ENCODE measurements at places on chromosomes 16 and 17.

GRCh38 chr16:81885976-81886586, 107.0 kb downstream of the PLCG2 start:
- DNase-seq, result no peak

GRCh38 chr16:54473226-54473993, 186.8 kb upstream of the IRX3 start:
- DNase-seq, result no peak

GRCh38 chr16:83955218-83956130, 2.4 kb downstream of the OSGIN1 start:
- DNase-seq, result no peak

DNA sequence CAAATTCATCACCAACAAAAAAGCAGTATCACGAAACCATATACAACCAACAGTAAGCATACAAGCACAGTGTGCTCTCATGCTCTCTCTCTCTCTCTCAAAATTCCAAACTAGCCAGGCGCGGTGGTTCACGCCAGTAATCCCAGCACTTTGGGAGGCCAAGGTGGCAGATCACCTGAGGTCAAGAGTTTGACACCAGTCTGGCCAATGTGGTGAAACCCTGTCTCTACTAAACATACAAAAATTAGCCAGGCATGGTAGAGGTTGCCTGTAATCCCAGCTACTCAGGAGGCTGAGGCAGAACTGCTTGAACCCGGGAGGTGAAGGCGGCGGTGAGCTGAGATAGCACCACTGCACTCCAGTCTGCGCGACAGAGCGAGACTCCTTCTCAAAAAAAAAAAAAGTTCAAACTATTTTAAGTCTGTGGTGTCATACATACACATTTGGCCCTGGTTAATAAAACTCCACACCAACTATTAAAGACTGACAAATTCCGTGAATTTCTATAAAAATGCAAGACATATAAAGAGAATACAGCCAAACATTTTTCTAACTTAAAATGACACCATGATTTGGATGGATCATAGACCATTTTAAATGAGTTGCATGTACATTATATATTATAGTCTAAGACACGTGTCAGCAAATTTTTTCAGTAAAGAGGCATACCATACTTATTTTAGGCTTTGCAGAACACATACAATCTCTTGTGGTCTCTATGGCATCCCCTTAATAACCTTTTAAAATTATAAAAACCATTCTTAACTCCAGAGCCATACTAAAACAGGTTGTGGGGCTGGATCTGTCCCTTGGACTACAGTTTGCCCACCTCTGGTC, 30.9 kb downstream of the GLG1 start:
- DNase-seq, result no peak

GRCh38 chr16:49608779-49609178, 235.2 kb downstream of the C16orf78 start:
- peak; percentile 55 for DNase-seq

GRCh38 chr16:82993926-82994325, 367.2 kb downstream of the CDH13 start:
- DNase-seq, result no peak

DNA sequence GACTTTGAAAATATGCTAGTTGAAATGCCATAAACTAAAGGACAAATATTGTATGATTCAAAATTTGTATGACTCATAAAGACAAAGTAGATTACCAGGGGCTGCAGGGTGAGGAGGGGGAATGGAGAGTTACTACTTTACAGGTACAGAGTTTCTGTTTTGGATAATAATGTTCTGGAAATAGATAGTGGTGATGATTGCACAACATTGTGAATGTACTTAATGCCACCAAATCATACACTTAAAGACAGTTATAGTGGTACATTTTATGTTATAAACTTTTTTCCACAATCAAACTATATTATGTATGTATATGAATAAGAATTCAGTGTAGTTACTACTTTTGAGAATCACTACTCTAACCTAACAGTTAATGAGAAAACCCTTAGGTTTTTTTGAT, 368.1 kb downstream of the ZFHX3 start:
- no peak for DNase-seq

DNA sequence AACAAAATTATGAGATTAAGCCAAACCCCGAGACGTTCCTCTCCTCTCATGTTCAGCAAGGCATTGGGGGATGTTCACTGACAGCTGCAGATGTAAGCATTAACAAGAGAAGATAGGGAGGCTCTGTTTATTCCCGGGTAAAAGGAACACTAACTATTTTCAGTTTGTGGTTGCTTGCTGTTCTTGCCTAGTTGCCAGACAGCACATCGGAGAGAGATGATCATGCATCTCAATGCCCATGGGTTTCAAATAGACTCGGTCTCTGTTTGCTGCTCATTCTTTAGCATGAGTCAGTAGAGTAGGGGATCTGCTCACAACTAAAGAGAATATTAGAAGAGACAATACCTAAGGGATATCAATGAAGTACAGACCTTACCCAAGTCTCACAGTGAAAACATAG, 78.3 kb downstream of the TMEM100 start:
- no peak for DNase-seq

DNA sequence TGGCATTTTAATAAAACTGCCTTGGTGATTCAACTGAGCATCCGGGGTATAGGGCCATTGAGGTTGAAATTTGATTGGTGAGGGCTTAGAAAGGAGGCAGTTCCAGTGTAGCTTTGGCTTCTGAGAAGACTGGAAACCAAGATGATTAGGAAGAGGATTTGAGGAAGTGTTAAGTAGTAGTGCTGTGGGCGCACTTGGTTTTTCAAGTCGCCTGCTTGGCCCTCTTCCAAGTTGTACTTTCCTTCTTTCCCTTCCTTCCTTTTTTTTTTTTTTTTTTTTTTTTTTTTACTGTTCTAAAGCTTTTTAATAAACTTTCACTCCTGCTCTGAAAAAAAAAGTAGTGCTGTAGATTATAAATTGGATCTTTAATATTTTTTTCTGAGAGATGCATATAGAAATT, 320.5 kb downstream of the UTP18 start:
- DNase-seq, result no peak

DNA sequence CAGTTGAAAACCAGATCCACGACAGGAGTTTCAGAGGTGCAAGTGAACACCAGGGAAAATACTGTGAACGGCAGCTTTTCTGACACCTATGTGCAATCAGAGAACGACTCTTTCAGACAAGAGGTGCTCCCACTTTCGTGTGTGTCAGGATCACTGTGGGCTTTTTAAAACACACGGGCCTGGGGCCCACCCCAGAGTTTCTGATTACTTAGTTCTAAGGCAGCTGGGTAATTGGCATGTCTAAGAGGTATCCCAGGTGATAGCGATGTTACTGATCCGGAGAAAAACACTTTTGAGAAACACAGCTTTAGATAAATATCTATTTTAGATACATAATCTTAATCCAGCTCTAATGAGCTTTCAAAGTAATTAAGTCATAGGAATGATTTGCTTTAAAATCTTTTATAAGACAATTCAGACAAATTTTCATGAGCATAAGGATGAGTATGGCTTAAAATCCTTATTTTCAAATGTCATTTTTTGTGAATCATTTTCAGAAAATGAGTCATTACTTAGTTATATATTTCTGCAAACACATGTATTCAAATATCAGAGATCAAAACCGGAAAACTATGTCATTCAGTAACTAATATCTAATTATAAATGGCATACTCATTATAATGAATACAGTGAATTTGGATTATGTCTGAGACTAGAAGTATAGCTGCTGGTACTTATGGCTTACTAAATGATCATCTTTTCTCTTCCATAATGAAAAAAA, 217.9 kb upstream of the PSMD7 start:
- DNase-seq, result no peak

DNA sequence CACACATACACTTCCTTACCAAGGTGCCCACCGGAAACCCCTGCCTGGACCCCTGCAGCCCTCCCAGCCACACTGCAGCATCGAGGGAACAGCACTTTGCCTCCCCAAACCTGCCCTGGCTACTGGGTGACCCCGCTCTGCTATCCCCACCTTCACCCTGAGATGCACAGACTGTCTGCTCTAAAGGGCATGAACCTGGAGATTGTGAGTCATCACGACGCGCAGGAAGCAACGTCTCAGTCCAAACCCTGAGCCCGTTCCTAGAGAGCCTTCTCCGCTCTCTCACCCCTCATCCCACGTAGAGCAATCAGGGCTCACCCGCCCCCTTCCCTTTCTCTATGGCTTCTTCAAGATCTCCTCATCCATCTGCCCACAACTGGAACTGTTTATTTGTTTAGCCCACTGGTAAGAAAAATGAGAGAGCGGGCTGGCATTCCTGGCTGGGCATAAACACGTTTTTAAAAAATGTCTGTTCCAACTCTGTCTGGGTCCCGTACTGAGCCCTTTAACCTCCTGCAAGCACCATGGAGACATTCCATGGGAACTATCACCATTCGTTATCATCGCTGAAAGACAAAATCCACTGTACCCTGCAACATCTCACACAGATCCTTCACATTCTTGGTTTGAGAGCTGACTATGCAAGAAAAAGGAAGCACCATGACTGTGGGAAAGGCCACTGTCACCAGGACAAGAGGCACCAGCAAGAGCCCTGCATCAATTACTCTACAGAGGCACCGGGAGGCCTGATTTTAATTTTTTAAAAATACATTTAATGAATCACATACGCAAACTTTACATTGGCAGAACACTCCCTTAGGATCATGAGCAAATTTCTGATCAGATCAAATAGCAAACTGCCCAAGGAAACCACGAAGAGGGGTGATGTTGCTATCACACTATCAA, 28.2 kb downstream of the ZFHX3 start:
- DNase-seq, result no peak

Data from aorta (tissue), 5 donors.